Jurkat, Clone E6-1 (cell line): ENCODE measurements at places on chromosomes 3 and 15.
A peak's percentile ranks its signal among the peaks of the same experiment; 100 is the strongest.

- no peak for DNase-seq
These were observed 185.8 kb upstream of the UBE3A start for GRCh38 chr15:25624504-25625177.

DNA sequence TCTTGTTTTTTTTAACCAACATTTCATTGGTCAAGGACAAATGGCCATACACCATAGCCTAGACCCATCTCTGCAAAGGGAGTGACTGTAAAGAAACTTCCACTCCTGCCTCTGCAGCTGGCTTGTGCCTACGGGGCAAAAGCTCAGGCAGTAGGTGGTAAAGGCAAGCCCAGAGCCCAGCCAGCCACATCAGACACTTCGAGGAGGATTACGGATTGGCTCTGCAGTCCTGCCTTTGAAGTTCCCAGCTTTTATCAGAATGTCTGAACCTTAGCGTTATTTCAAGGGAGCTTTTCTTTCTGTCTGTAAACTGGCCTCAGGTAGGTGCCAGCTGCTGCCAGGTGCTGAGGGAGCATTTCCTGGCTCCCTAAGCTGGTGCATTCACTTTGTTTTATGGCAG lies 15.6 kb downstream of the ZNF710 start:
- peak; percentile 81 for DNase-seq

GRCh38 chr3:184300378-184300720 lies 1.3 kb downstream of the PSMD2 start:
- DNase-seq = no peak

GRCh38 chr3:24496529-24497482 lies 2.2 kb upstream of the THRB start:
- DNase-seq = no peak

- peak; percentile 8 for DNase-seq
These were observed 274.1 kb downstream of the OTOL1 start for GRCh38 chr3:161770484-161771386.

DNA sequence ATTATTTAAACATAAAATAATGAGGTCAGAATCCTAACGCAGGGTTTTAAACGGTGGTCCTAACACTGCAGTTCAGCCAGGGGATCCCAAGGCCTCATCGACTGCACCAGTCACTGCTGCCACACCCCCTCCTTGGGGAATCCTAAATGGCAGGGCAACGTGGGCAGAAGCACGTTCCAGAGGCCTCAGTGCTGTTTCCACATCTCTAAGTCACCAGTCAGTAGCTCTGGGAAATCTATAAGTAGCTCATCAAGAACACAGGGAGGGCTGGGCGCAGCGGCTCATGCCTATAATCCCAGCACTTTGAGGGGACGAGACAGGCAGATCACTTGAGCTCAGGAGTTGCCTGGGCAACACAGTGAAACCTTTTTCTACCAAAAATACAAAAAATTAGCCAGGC lies 47.5 kb downstream of the PRTG start:
- DNase-seq = no peak

DNA sequence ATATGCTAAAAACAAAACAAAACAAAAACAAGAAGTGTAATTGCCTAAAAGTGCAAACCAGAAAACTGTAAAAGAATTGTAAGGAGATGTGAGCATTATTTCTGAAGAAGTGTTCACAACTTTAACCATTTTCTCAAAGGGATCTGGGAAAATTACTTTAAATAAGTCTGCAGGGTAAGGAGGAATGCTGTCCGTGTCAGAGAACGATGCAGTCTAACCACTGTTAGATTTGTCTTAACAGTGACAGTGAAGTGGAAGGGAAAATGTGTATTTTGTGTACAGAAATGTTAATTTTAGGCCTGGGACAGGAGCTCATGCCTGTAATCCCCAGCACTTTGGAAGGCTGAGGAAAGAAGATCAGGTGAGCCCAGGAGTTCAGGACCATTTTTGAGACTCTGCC lies 95.7 kb downstream of the DLG1 start:
- no peak for DNase-seq

DNA sequence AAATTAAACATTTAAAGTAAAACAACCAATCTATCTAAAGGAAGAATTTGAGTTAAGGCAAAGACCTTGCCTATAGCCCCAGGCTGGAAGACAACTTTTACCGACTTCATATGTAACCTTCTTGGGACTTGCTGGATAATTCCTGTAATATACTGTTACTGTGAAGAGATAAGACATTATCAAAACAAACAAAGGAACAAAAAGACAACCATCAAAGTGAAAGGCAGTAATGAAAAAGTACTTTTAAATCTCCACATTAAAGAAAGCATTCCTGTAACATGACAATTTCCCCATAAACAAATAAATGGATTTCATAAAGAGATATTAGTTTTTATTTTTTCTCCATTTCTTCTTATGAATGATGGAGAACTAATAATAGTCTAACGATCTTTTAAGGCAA lies 2.4 kb downstream of the CMTM6 start:
- DNase-seq = no peak

DNA sequence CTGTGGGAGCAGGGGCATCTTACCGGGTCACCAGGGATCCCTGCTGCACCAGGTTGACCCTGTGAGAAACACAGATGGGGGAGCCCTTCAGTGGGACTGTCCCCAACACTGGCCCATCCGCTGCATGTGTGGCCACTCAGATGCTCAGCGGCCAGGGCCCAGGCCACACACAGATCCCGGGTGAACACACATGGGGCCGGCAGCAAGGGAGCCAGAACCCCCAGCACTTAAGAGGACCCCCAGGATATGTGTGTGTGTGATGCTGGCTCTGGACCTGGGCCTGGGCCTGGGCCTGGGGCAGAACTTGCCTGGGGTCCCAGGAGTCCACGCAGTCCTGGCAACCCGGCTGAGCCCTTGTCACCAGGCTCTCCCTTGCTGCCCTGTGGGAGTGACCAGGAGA lies 4.9 kb upstream of the UCN2 start:
- DNase-seq = no peak

DNA sequence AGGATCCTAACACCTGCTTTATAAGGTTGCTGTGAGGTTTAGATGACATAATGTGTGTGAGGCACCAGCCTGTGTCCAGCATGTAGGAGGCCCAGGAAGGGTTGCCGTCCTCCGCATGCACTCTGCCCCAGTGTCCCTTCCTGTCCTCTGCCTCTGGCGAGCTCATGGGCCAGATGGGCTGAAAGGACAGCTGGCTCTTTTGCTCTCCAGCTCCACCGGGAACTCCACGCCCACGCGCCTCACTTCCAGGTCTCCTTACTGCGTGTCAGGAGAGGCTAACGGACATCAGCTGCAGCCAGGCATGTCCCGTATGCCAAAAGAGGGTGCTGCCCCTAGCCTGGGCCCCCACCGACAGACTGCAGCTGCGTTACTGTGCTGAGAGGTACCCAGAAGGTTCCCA lies 12.2 kb downstream of the MUC20 start:
- DNase-seq = no peak

GRCh38 chr3:127747751-127748521 lies 74.4 kb downstream of the MGLL start:
- no peak for DNase-seq

DNA sequence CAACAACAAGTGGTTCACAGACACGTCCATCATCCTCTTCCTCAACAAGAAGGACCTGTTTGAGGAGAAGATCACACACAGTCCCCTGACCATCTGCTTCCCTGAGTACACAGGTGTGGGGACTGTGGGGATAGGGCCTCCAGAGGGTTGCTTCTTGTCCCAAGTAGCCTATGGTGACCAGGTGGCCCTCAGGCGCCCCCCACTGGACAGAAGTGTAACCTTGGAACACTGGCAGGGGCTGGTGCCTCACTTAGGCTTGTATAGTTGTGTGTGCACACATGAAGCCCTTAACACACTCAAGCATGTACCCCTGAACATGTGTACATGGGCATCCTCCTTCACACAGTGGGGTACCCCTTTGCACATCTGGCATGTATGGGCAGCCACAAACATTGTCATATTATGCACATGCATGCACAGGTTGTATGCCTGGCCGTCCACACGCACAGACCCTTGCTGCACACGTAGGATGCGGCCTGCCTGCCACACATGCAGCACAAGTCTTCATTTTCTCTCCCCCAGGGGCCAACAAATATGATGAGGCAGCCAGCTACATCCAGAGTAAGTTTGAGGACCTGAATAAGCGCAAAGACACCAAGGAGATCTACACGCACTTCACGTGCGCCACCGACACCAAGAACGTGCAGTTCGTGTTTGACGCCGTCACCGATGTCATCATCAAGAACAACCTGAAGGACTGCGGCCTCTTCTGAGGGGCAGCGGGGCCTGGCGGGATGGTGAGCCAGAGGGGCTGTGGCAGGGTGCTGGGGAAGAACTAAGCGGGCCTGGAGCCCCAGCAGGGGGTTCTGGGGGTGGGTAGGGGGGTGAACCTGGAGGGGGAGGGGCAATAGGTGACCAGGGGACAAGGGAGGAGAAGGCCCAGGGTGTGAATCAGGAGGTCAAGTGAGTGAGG lies 11.7 kb upstream of the SEMA3B start:
- DNase-seq = no peak

GRCh38 chr15:66912001-66912400 lies 153.4 kb upstream of the SMAD3 start:
- DNase-seq = peak; percentile 85

- no peak for DNase-seq
These were observed 65.6 kb upstream of the POLG start for GRCh38 chr15:89400116-89400781.

DNA sequence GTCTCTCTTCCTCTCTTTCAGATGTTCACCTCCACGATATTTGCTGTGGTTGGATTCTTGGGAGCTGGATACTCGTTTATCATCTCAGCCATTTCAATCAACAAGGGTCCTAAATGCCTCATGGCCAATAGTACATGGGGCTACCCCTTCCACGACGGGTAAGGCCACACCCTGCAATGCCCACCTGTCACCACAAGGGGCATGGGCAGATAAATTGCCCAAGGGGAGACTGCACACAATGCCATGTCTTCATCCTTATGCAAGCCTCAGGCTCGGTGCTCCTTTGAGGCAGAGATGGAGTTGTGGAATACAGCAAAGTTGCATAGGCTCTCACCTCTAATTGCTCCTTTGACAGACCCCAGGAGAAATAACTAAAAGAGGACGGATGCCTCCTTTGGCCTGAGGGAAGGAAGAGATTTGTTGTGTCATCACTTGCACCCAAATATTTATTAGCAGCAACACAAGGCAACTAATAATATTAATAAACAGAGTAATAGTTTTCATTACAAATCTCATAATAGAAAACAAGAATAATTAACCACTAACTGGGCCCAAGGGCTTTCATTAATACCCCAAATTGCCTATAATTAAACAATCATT lies 13.2 kb downstream of the TM4SF4 start:
- DNase-seq = peak; percentile 42

DNA sequence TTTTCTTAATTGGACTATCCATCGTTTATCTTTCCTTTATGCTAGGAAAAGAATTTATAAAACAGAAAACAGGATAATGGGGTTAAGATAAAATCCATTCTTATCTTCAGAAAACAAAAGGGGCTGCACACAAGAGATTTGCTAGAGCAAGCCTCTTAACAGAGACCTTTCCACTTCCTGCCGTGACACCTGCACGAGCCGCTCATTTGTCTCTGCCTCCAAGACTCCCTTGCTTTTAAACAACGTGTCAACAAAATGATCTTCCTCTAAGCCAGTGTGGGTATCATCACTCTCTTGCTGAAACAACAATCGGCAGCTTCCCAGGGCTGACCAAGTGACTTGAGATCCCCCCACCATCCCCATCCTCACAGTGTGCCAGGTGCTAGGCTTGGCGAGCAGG lies 33.1 kb downstream of the GABRB3 start:
- DNase-seq = peak; percentile 93

DNA sequence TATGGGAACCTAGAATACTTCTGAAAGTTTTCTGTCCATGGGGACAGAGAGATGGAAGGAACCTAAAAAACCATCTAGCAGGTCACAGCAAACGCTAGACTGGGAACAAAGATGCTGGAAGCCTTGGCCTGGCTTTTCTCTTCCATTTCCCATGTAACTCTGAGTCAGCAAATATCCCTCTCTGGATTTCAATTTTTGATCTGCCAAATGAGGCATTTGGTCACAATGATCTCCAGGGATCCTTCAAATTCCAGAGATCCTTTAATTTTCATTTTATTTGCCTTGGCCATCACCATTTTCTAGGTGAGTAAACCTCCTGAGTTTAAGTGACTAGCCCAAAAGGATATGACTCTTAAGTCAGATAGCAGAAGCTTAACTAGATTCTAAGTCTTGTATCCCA lies 39.7 kb downstream of the RTP1 start:
- no peak for DNase-seq

- DNase-seq = no peak
These were observed 73.0 kb downstream of the FILIP1L start for GRCh38 chr3:100041328-100041749.

- no peak for DNase-seq
These were observed 246.7 kb downstream of the LPP start for GRCh38 chr3:188400494-188401243.

- peak; percentile 4 for DNase-seq
These were observed 53.0 kb upstream of the DAZL start for GRCh38 chr3:16658004-16658924.

DNA sequence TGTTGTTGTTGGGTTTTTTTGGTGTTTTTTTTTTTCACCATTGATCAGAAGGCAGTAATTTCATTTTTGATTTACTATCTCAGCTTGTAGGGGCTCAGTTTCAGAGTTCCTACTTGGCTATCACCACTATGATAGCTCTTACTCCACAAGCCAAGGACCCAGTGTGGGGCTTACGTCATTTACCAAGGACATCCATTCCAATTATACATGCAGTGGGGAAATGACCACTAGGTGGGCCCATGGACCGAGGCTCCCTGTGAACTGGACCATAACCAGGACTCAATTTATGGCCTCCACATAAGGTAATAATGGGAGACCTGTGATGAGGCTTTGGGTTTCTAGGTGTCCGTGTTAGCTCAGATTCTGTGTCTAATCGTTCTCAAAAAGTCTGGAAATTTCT lies 67.5 kb upstream of the CACNA1D start:
- no peak for DNase-seq

- DNase-seq = no peak
These were observed 375.6 kb upstream of the CCDC54 start for GRCh38 chr3:107001635-107002034.

DNA sequence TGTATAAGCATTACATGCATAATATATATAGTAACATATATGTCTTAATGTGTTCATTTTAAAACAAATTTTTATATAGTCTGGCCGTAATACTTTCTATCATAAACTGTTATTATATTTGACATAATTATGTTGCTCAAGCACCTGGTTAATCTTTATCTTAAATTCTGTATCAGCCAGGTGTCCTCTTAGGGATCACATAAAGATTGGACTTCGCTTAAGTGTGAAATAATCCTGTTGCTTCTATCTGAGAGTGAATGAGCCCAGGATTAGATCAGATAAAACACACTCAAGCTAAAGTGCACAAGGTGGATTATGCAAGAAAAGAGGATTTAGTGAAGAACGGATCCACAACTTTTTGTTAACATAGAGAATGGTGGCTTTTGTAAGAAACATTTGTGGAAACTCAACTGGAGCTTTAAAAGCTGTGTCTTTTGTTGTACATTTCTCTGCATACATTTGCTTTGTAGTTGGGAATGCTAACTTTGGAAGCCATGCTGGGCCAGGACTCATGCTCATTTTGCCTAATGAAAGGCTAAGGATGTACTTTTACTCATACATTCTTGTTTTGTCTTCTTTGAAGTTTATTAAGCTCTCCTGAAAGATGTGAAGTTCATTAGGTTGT lies 437.8 kb downstream of the ZIC1 start:
- DNase-seq = no peak

GRCh38 chr3:138946663-138947494 lies at the start of the genes FOXL2 and FOXL2NB:
Gene FOXL2 (minus strand): TSS chr3:138947137. CDS start chr3:138946722, 415 bp downstream.
Gene FOXL2NB (plus strand): TSS chr3:138947217. CDS start chr3:138947365, 148 bp downstream.
- DNase-seq = no peak
